EH (cell line): ENCODE measurements at places on chromosomes 5 and 9.
A peak's percentile ranks its signal among the peaks of the same experiment; 100 is the strongest.

DNA sequence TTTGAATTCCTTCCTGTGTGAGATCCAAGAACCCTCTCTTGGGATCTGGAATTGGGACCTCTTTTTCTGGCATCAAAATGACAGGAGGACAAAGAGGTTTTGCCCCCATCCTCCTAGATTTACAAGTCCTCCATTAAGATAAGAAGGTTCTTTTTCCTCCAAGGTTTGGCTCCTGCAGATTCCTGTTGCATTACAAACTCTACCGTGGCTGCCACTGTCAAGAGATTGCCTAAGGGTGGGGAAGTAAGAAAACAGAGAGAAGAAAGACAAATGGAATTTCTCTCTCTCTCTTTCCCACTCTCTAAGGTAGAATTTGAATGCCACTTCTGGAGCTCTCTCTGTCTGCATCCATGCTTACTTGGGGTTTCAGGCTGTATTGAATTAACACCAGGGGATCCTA lies 12.0 kb upstream of the SVEP1 start:
- DNase-seq: peak; percentile 46

DNA sequence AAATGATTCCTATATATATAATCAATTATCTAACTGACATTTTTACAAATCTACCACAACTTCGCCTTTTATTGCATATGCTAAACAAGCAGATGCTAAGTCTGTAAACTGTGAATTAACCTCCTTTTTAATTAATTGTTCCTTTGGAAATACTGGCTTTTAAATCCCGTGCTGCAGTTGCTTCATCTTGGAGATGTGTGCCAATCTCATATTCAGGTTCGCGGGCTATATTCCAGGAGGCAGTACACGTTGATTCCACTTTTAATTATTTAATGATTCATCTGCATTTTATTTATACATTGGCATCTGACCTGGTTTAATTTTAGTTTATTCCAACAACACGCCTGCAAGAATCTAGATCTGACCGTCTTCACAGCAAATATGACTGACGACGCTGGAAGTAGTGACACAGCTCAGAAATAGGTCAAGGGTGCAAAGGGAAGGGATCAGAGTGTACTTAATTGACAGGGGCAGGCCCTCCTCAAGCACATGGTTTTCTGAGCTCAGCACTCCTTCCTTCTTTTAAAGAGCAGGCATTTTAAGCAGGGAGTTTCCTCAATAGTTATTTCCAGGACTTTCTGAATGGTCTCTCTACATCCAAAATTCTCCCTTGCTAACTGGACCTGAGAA lies 125.2 kb downstream of the GLIS3 start:
- no peak for DNase-seq

DNA sequence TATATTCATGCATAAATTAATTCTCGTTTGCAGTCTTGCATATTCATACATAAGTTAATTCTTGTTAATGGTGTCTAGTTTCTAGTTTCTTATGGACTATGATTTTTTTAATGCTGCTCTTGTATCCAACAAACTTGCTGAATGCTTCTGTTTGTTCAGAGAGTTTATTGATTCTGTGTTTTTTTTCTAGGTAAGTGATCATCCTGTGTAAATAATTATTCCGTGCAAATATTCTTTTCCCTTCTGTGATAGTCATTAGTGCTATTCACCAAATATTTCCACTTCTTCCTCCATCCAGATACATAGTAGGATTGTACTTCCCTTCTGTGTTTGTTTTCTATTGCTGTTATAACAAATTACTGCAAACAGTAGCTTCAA lies 35.8 kb upstream of the SHISAL2B start:
- DNase-seq: no peak

GRCh38 chr5:131525805-131526204 lies 109.2 kb downstream of the RAPGEF6 start:
- DNase-seq: peak; percentile 32

- DNase-seq: no peak
These were observed 342.2 kb downstream of the LRRC70 start for GRCh38 chr5:62920856-62921255.

DNA sequence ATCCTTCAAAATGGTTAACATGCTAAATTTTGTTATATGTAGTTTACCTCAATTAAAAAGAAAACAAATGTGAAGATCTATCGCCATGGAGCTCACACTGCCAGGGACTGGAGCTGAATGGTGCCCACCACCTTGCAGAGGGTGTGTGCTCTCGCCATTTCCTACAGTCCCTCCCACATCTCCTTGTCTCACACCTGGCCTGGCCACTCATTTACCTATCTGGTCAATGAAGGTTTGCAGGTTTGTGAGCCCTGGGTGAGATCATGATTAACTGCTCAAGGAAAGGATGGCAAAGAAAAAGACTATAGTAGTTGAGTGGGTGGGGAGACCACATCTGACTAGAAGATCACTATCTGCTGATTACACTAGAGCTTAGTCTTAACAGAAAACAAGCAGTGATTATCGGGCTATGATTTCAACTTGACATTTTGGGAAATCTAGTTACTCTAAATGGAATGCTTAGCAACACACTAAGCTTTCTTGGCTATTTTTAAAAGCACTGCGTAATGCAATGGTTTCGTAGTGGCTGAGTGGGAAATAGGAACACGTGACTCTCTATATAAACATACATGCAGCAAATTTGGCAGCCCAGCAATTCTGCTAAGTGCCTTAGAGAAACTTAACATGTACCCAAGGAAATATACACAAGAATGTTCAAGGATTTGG lies 27.3 kb downstream of the PUM3 start:
- DNase-seq: peak; percentile 90

GRCh38 chr5:73605223-73606087 lies 20.5 kb upstream of the ARHGEF28 start:
- DNase-seq: peak; percentile 54

GRCh38 chr5:67366691-67367395 lies 170.2 kb upstream of the CD180 start:
- no peak for DNase-seq

GRCh38 chr5:148794275-148794674 lies 32.1 kb upstream of the ADRB2 start:
- DNase-seq: peak; percentile 83

DNA sequence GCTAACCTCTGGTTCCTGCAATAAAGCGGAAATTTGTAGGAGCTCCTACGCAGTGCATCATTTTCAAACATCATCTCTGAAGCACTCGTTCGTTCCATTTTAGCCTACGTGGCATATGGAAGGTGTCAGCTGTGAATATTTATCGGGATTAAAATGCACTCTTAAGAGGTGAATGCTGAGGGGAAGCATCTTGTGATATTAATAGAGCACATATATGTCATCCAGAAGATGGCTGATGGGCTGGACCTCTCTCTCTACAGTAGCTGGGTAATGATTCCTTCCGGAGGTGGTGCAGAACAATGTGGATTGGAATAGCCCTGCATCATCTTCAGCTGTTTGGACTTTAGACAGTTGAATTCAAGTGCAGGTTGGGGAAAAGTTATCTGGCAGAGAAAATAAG lies 478.7 kb downstream of the DMAC1 start:
- no peak for DNase-seq

GRCh38 chr9:99637641-99638040 lies 184.0 kb upstream of the NR4A3 start:
- DNase-seq: no peak

DNA sequence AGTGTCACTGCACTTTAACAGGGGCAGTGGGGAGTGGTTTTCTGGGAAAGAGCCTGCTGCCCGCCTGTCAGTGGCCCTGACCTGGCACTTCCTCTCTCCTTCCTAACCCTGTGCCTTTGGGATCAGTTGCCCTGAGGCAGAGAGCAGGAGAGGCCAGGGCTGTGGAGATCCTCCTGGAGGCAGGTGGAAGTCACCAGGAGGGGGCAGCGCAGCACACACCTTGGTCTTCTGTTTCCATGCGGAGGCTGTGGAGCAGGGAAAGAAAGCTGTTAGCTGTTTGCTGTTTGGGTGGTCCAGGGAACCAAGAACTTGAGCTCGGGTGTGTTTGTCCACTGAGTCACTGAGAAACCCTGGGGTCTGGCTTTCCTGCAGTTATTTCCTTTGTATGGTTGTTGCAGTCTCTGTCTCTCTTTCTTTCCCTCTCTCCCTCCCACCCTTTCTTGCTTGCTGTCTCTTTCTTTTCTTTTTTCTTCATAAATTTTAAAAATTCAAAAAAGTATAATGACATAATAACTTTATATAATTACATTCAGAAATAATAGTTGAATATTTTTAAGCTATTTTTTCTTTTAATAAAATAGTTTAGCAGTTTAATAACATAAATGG lies 28.1 kb downstream of the NTRK2 start:
- peak; percentile 68 for DNase-seq

GRCh38 chr5:83003791-83004190 lies 73.4 kb downstream of the TMEM167A start:
- no peak for DNase-seq

DNA sequence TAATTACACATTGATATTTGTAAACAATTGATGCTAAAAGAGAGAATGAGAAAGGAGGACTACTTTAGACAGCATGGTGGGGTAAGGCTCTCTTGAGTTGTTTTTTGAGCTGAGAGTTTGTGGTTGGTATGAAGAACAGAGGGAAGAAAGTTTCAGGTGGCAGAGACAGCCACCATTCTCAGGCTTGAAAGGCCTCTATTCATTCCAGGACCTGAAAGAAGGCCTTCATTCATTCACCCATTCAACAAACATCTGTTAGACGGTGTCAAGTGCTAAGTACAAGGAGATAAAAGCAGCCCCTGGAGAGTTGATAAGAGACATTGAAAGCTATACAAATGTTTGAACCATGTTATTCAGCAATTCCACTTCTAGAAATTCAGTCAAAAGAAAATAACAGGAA lies 21.7 kb upstream of the ADAM19 start:
- no peak for DNase-seq

DNA sequence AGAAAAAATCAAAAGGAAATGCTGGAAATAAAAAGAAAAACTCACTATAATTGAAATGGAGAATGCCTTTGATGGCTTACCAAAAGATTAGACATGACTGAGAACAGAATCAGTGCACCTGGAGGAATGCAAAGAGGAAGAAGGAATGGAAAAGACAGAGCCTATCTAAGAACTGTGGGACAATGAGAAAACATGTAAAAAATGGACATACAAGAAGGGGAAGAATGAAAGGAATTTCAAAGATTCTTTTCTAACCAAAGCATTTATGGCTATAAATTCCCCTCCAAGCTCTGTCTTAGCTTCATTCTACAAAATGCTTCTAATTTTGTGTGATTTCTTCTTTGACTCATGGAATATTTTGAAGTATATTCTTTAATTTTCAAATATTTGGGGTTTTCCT lies 47.5 kb upstream of the CLK4 start:
- peak; percentile 53 for DNase-seq

DNA sequence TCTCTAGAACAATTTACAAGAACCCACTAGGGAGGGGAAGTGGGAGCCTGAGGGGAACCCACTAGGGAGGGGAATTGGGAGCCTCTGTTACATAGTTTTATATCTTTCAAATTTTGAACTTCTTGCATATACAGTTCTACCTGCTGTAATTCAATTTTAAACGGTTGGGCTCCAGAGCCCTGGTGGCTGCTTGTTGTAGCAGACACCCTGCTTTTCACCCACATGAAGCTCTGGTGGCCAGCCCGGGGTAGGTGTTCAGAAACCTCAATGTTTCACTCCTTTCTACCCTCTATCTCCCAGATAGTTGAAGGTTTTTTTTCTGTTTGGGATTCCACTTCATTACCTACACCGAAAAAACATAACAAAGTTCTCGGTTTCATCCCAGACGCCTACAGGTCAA lies 124.4 kb downstream of the TMEM174 start:
- DNase-seq: no peak

- peak; percentile 24 for DNase-seq
These were observed 320.3 kb downstream of the ACTL7B start for GRCh38 chr9:108535526-108535925.

DNA sequence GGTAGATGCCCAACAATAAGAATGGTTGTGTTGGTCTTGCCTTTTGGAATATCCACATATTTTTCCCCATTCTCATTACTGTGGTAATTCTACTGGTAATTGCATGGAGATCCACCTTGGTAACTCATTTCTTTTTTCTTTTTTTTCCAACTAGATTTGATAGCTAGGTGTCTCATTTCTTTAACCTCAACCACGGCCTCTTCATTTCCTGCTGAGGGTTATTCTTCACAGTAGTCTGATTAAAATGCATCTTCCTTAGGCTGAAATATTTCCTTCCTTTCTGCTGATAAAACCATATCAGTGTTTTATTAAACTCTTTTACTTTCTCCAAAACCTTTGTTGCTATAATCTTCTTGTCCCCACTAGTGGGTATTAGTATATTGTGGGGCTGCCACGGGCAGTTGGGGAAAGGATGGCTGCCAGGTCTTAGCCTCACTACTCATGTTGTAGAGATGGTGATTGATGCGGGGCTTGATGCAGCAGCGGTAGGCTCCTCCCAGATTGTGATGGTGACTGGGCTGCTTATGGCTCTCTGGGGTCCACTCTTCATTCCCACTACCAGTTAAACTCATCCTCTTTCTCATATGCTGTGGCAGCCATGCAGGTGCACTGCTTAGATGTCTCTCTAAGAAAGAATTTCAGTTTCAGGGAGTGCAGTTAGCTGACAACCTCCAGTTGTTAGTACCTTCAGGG lies 35.9 kb downstream of the KIF2A start:
- no peak for DNase-seq

- DNase-seq: no peak
These were observed 158.9 kb downstream of the APBA1 start for GRCh38 chr9:69513141-69513820.

GRCh38 chr9:135146766-135147473 lies 59.5 kb downstream of the OLFM1 start:
- no peak for DNase-seq

- DNase-seq: peak; percentile 14
These were observed 1.4 kb downstream of the ANKRA2 start for GRCh38 chr5:73564018-73564417.

- peak; percentile 37 for DNase-seq
These were observed 111.1 kb downstream of the PAM start for GRCh38 chr5:102866237-102866600.

DNA sequence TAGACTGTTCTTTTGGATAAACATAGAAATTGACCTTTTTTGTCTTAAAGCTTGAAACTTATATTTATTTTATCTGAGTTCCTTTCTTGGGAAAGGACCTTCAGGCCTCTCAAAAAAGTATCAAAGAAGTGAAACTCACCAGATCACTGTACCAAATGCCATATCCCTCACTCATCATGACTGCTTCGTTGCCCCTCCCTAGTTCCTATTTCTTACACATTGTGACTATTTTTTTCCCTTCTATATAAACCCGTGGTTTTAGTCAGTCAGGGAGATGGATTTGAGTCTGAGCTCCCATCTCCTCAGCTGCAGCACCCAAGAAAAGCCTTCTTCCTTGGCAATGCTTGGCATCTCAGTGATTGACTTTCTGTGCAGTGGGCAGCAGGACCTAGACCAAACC lies 129.4 kb downstream of the LPAR1 start:
- no peak for DNase-seq

DNA sequence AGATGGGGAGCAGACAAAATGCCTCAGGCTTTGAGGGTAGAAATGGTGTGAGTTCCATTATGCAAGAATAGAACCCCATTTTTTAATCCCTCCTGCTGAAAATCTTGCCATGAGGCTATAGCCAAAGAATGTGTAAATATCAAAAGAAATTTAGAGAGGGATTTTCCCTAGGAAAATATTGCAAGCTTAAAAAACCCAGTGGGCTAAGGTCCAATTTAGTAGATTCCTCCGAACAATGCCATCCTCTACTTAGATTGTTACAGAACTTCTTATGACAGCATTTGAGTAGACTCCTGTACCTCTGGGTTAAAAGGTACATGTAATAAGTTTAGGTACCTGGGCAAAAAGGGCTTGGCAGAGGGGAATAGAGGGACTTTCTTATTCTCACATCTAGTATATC lies 138.4 kb downstream of the GHR start:
- DNase-seq: no peak
